Activated T-helper 2 cell treated with anti-CD3 and anti-CD28 coated beads, Interferon-gamma antibody, Interleukin-2, Interleukin-4, amounts not matched to agents 10 μg/mL and 5 μg/mL and 100 μg/mL, durations not matched to agents 14 hours and 24 hours and 36 hours (primary cell): ENCODE measurements at places on chromosomes 12 and 14.

GRCh38 chr12:22535478-22535877, 8.9 kb downstream of the C2CD5 start:
- no peak for DNase-seq

DNA sequence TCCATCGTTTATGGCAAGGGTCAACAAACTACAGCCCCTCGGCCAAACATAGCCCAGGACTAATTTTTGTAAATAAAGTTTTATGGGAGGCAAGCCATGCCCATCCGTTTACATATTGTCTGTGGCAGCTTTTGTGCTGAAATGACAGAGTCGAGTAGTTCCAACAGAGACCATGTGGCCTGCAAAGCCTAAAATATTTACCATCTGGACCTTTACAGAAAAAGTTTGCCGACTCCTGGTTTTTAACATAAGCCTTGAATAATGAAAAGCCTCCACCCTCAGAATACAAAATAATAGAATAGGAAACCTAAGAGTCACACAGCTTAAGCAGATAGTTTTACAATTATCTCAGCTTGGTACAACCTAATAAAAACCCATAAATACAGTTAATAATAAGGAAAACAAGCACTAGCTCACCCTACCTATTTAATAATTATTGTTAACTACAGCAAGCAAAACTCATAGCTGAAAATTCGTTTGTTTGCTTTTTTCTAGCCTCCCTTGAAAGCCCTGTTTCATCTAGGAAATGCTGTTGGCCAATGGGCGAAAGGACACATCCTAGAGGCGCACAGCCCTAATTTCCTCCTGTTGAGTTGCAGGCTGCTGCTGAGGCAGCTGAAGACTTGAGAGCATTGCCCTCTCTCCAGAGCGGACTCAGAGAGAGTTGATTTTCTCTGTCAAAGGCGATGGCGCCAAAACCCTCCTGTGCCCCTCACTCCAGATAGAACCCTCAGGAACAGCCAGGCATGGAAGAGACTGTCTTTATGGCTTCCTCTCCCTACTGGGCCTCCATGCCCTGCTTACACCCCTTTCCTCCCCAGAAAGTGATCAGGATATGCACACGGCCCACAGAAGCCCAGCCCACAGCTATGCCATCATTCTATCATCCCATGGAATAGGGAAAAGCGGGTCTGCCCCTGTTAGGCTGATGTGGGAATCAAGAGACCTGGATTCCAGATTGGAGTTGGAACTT, 107.2 kb downstream of the DPF3 start:
- DNase-seq, result no peak

DNA sequence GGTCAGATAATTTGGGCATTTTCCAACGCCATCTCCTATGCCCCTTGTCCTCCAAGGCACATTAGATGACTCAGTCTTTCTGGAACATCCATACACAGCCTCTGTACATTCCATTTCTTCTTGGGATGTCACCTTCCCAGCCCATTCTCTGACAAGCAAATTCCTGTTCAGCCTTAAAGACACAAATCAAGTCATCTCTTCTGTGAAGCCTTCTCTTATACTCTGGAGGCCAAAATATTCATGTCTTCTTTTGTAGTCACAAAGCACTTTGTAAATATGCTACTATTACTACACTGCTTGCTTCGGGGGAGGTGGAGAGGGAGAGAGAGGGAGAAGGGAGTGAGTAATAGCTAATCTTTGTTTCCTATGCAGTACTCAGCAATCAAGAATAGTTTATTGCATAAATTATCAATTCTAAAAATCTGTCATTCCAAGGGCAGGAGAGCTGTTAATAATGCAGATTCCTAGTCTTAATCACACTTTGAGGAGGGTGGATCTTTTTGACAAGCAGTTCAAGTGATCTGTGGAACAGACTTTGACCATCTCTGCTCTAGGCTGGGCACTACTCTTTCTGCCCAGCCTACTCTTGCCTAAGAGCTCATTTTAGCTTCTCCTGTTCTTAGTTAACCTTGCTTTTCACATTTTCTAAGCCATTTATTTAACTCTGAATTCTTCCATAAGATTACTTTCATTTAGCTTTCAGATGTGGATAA, 27.9 kb downstream of the KCNMB4 start:
- DNase-seq, result no peak

DNA sequence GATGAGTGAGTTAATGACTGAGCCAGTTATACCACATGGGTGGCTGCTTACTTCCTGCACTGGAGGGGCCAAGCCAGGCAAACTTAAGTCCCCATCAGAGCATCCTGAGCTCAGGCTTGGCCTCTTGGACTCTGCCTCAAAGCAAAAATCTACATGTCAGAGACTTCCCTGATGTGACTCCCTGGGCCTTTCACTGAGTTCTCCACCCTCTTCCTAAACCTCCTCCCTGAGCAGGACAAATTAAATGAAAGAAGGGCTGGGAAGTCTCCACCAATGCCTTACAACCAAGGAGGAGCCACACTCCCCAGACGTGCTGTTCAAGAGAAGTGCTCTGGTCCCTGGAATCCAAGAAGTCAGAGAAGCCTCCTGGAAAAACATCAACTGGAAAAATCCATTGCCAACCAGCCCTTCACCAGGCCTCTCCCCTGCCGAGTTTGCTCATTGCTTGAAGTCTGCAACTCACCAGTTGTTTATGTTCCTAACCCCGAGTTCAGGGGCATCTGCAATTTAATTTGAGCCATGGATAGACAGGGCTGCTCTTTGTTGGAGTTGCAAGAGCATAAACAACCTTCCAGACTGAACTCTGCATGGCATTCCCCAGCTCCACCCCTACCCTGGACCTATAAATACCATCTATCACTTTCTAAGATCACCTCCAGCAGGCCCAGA, 160.5 kb downstream of the ANO2 start:
- DNase-seq, result no peak

- no peak for DNase-seq
These were observed 59.8 kb upstream of the C12orf71 start for GRCh38 chr12:27142101-27142721.

DNA sequence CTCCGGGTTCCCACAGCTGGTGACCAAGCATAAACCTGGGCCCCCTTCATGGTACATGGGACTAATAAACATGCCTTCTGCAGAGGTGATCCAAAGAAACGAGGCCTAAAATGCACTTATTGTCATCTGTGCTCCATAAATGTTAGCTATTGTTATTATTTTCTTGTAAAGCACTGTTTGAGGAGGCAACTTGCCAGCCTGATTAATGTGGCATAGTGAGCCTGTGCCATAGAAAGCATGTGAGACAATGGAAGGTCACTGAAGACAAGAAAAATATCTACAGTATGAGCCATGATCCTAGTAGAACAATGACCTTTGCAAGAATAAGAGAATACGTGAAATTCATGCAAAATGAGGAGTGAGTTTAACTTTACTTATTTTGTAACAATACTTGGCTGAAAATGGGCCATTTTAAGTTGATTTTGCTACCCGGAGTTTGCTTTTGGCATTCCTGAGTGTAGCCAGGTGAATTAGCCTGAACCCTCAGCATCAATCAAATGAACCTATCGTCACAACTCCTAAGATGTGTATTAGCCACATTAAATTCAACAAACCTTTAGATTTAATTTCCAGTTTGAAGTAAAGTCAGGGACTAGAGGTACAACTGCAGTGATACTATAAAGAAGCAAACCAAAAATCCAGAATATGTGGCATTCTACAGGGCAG, 52.2 kb downstream of the CPM start:
- DNase-seq, result no peak

DNA sequence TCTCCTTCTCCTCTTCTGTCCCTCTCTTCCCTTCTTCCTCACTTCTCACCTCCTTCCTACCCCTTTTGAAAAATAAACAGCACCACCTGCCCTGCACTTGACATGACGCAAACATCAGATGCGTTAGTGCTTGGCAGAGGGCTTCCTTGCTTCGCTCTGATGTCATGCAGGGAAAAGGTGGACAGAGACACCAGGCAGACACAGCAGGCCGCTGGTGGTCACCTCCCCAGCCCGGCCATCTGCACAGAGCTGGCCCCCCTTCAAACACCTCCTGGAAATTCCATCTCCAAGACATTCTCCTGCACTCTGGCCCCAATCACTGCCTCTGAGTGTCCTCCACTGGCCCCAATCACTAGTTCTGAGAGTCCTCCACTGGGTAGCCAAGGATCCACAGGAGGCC, 353.6 kb downstream of the MED13L start:
- DNase-seq, result no peak

- DNase-seq, result no peak
These were observed 17.1 kb downstream of the PRKCH start for GRCh38 chr14:61338457-61338856.

GRCh38 chr12:130192642-130193345, 30.5 kb downstream of the FZD10 start:
- DNase-seq, result no peak

- no peak for DNase-seq
These were observed 585 bp upstream of the TEAD4 start for GRCh38 chr12:2958432-2959191.

GRCh38 chr12:90280564-90281058, 572.0 kb upstream of the ATP2B1 start:
- no peak for DNase-seq

DNA sequence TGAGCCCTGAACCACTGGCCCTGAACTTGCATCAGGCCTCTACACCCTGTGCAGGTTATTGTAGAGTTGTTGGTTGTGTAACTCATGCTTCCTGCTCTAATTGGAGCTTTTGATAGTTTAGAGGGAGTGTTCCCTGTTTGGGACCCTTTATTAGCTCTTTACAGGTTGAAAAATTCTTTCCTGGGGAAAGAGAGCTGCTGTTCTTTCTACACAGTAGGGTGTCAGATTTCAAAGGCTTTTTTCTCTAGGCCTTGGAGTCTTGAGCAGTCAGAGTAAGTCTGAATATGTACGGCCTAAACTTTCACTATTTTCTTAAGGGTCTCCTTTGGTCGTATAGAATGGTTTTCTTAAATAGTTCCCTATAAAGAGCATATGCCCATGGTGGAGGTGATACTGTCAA, 60.8 kb upstream of the NEDD1 start:
- no peak for DNase-seq

DNA sequence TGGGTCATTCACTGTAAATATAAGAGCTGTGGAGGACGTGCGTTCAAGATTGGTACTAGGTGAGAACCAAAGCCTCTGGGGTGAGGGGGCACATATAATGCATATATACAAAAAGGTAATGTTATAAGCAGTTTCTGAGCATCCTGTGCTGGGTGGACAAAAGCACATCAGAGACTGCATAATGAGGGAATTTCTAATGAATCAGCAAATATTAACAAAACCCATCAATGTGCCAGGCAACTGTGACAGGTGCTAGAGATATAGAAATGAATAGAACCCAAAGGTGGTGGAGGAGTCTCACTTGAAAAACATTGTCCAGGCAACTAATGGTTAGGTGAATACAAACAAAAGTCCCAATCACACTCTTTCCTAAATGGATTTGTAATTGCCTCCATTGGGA, 74.7 kb downstream of the GPR65 start:
- DNase-seq, result no peak

DNA sequence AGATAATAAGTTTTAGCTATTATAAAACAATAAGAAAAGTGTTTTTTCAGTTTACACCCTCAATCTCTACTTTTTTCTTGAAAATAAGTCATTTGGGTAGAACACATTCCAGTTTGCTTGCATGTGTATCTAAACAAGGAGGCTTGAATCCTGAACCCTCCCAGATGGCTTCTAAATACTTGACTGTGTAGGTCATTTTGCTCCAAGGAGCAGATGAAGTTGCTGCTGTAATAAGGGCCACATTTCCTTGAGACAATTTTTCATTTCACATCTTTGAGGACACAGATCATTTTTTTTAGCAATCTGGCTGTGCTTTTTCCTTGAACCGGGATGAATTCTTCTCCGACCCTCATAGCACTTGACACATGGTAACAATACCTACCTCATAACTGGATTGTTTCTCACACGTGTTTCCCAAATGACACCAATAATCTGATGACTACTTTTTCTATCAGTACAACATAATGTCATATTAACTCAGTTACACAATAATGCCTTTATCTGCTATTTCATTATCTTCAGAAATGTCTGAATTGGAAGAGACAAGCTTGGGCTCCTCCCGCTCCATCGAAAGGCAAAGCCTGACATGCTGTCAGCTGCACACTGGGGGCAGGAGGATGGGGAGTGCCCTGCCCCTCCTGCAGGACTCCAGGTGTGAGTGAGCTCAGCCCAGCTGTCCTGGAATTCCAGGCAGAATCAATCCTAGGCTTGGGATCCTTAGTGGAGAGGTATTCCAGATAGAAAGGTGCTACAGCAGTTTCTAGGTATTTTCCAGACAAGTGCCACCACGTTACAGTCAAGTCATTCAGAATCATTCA, 30.9 kb downstream of the GPHB5 start:
- no peak for DNase-seq

GRCh38 chr12:51600721-51601120, 9.7 kb downstream of the SCN8A start:
- DNase-seq, result no peak

DNA sequence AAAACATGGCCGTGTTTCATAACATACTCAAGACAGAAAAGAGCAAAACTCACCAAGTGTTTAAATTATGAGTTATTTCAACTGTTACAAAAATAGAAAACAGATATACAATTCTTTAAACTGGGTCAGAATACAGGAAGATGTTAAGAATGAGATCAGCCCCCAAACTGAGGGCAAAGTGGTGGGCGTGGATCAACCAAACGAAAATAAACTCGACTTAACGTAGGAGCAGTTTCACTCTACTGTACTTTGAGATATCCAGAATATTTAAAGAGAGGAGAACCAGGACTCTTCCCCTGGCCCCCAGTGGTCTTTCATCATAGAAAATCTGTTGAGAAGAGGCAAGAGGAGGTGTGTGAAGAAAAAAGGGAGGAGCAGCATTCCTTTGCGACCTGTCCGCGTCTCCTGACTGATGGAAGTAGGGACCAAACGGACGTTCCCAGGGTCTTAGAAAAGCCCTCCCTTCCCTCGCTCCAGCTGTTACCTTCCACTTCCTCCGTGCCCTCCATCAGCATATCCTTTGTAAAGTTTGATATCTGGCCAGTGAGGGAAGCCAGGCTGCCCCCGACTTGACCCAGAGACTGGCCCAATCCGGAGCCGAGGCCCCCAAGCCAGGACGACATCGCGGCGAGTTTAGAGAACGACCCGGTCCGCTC, 668 bp downstream of the TRIP11 start:
- DNase-seq, result no peak

GRCh38 chr14:79706382-79706781, 504.9 kb downstream of the DIO2 start:
- DNase-seq, result no peak

- no peak for DNase-seq
These were observed 128.3 kb upstream of the FGD4 start for GRCh38 chr12:32270818-32271710.

GRCh38 chr14:31965735-31966598, 111.1 kb upstream of the ARHGAP5 start:
- DNase-seq, result no peak
